PC-9 (cell line): ENCODE measurements at places on chromosomes 1 and 21. TPM values are rescaled to one million over a fixed set of nuclear protein-coding genes. Genes with fewer than 3 reads are reported as not detected.

GRCh38 chr1:33320619-33321165 is at the start of gene A3GALT2:
A3GALT2 (minus strand) TSS chr1:33321098; CDS start chr1:33321098, 0 bp downstream.
- no peak within 1 kb of the TSS for H3K27ac ChIP-seq
- no peaks in the 10 kb centered on the region for H3K27me3 ChIP-seq
- DNase-seq = no peak
- H3K4me3 ChIP-seq = no peak within 1 kb of the TSS

DNA sequence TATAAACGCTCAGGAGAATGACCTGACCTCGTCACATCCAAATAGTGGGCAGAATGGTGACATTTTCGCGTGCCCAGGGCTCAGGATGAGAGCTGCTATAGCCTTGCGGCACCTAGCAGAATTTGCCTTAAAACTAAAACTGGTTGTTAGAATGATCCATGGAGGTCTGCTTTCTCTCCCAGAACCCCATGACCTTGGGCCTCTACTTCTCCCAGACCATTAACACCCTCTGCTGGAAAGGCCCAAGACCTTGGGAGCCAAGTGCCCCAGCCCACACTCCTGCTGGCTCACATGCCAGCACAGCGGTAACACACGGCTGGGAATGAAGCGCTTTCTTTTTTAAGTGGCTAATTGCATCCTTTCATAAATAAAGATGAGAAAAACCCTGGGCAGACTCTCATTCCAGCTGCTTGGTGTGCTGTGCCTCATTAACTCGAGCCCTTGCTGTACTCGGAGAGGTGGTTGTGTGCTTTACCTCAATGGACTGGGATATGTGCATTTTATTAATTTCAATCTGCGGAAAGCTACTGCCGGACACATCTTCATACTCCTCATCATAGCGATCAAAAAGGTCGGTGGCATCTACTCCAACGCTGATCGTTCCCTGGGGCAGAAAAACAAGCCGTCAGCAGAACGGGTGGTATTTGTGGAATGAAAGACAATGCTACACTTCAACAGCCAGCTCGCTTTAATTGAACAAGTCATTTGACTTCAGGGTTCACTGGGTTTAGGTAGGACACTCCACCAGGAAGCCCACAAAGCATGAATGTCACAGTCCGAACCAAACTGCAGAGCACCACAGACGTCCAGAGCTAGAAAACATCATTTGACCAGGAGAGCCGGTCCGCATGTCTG is 29.0 kb downstream of the THAP3 start:
- H3K36me3 ChIP-seq = no peaks in the 10 kb centered on the region
- no peak for DNase-seq
- no peak overlapping the region for H3K4me3 ChIP-seq
- no peak overlapping the region for H3K27ac ChIP-seq

DNA sequence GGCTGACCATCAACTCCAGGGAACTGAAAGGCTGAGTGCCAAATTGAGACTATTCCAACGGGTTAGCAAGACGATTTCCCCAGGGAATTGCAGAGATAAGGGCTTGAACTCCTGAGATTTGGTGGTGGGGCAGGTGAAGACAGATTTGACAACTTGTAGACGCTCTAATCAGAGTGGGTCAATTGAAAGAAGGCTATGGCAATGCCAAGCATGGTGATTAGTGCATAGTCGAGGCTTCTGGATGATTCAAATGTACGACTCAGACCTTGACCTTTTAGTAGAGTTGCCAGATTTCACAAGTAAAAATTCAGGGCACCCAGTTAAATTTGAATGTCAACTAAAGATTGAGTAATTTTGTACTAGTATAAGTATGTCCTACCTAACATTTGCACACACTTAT is 302.1 kb upstream of the SPAG17 start:
- H3K4me3 ChIP-seq = no peak overlapping the region
- DNase-seq = no peak
- H3K27me3 ChIP-seq = 0 out of 2 replicates have a peak, but pooled peaks cover 2% of the 10 kb centered on the region

GRCh38 chr1:75630998-75631397 is 20.1 kb upstream of the SLC44A5 start:
- H3K4me1 ChIP-seq = no peaks in the 10 kb centered on the region
- no peak for DNase-seq
- no peaks in the 10 kb centered on the region for H3K36me3 ChIP-seq

GRCh38 chr1:151956957-151957497 is 36.6 kb downstream of the S100A10 start:
- no peaks in the 10 kb centered on the region for H3K36me3 ChIP-seq
- no peak overlapping the region for H3K27ac ChIP-seq
- H3K4me1 ChIP-seq = no peaks in the 10 kb centered on the region

DNA sequence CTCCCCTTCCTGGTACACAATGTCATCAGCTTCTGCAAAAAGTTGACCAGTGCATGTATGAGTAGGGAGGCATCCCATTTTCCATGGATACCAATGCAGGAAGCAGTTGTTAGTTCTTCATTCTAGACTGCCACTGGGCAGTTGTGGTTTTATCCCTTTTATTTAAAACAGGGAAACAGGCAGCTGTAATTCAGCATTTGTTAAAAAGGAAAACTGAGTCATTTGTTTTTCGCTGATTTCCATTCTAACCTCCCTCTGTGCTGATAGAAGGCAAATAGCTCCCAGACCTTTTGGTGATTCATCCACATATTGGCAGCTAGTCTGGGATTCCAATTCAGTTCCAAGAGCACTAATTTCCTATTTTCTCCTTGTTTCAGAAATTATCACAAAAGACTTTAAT is 21.1 kb upstream of the ABCA4 start:
- no peak for DNase-seq
- H3K27me3 ChIP-seq = no peaks in the 10 kb centered on the region
- H3K27ac ChIP-seq = no peak overlapping the region
- no peaks in the 10 kb centered on the region for H3K36me3 ChIP-seq

Gene ARHGEF10L
- 21.6 and 25.4 TPM in 2 replicates for total RNA-seq

Gene SLC1A7
- total RNA-seq = not detected in 2 replicates

Gene F3
- total RNA-seq = 335 and 434 TPM in 2 replicates

Gene NTRK1
- not detected in 2 replicates for total RNA-seq

Gene ARHGEF19
- 38.5 and 44.3 TPM in 2 replicates for total RNA-seq
